Frontal cortex (tissue), 4 donors: ENCODE measurements at places on chromosomes 16 and 17. TPM values are rescaled to one million over a fixed set of nuclear protein-coding genes. Genes with fewer than 3 reads are reported as not detected.

XAF1 gene
- 2.0 TPM for total RNA-seq

RHOT2 gene
- 17.9 TPM for total RNA-seq

GAST gene
- total RNA-seq = not detected

KRT17 gene
- total RNA-seq = under 0.01 TPM

SCNN1B gene
- not detected for total RNA-seq

DPEP1 gene
- total RNA-seq = 2.4 TPM

ZSCAN10 gene
- not detected for total RNA-seq

RAB40C gene
- total RNA-seq = 25.3 TPM

LITAFD gene
- total RNA-seq = not detected

KRTAP1-4 gene
- total RNA-seq = not detected

RAB11FIP4 gene
- 48.1 TPM for total RNA-seq

AIPL1 gene
- total RNA-seq = not detected

TMEM114 gene
- not detected for total RNA-seq

KRTAP4-1 gene
- total RNA-seq = not detected

LLGL2 gene
- 0.82 TPM for total RNA-seq

CEP295NL gene
- total RNA-seq = 1.2 TPM

NOXO1 gene
- total RNA-seq = 1.2 TPM

CCL11 gene
- total RNA-seq = not detected

SCARF1 gene
- 3.3 TPM for total RNA-seq

BIRC5 gene
- total RNA-seq = 6.9 TPM

FBXL16 gene
- total RNA-seq = 4.5 TPM

TMED6 gene
- total RNA-seq = not detected

SLC52A1 gene
- total RNA-seq = not detected

CCL14 gene
- not detected for total RNA-seq

KIF2B gene
- total RNA-seq = not detected

ZBTB4 gene
- 11.8 TPM for total RNA-seq

CIBAR2 gene
- total RNA-seq = 0.41 TPM

KRT28 gene
- not detected for total RNA-seq

TOM1L1 gene
- total RNA-seq = 20.4 TPM

TNFRSF17 gene
- total RNA-seq = 2.0 TPM

DCTPP1 gene
- 28.9 TPM for total RNA-seq

LYRM9 gene
- total RNA-seq = 9.8 TPM

EVI2A gene
- 2.4 TPM for total RNA-seq

ANKRD13B gene
- 19.6 TPM for total RNA-seq

SLC12A3 gene
- total RNA-seq = not detected

ORAI3 gene
- 4.1 TPM for total RNA-seq

ALOX12 gene
- under 0.01 TPM for total RNA-seq

GDPD3 gene
- 1.2 TPM for total RNA-seq

NT5M gene
- total RNA-seq = 6.5 TPM

SULT1A2 gene
- total RNA-seq = 0.41 TPM

PHF23 gene
- 34.6 TPM for total RNA-seq

CRYBA1 gene
- not detected for total RNA-seq

CLEC18B gene
- total RNA-seq = 0.82 TPM

OR1D5 gene
- total RNA-seq = not detected

LPO gene
- total RNA-seq = not detected

CMTR2 gene
- 35.9 TPM for total RNA-seq

ZNF423 gene
- total RNA-seq = 7.3 TPM

PRCD gene
- total RNA-seq = 2.4 TPM
